Colonic mucosa (tissue), 4 donors: ENCODE measurements at places on chromosomes 2 and 18. TPM values are rescaled to one million over a fixed set of nuclear protein-coding genes. Genes with fewer than 3 reads are reported as not detected.

DNA sequence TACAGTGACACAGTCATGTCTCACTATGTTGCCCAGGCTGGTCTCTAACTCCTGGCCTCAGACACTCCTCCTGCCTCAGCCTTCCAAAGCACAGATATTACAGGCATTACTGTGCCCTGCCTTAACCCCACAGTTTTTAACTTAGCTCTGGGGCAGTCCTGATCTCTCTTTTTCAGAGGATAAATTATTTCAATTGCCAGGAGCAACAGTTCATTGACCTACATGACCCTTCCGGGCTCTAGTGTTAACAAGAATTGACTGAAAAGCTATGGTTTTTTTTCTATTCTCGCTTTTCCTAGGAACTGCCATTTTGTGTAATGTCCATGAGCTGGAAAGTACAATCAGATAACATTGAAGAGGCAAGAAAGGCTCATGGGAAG, 92.8 kb downstream of the HNRNPLL start:
- H3K4me3 ChIP-seq = no peak overlapping the region
- H3K27ac ChIP-seq = no peak overlapping the region
- H3K27me3 ChIP-seq = no peaks in the 10 kb centered on the region

GRCh38 chr2:85853499-85854165, 35.2 kb downstream of the ST3GAL5 start:
- H3K4me3 ChIP-seq = no peak overlapping the region
- H3K27ac ChIP-seq = peak overlapping the region; percentile 71
- H3K36me3 ChIP-seq = no peaks in the 10 kb centered on the region
- DNase-seq = no peak
- no peaks in the 10 kb centered on the region for H3K4me1 ChIP-seq
- H3K27me3 ChIP-seq = no peaks in the 10 kb centered on the region

- no peak overlapping the region for H3K4me3 ChIP-seq
- DNase-seq = no peak
- no peaks in the 10 kb centered on the region for H3K36me3 ChIP-seq
These were observed 176.7 kb downstream of the NRP2 start for GRCh38 chr2:205858881-205859441.

GRCh38 chr2:232787806-232788205, 11.4 kb upstream of the KCNJ13 start:
- no peak overlapping the region for H3K27ac ChIP-seq
- no peak for DNase-seq
- H3K4me1 ChIP-seq = no peaks in the 10 kb centered on the region
- no peak overlapping the region for H3K4me3 ChIP-seq

DNA sequence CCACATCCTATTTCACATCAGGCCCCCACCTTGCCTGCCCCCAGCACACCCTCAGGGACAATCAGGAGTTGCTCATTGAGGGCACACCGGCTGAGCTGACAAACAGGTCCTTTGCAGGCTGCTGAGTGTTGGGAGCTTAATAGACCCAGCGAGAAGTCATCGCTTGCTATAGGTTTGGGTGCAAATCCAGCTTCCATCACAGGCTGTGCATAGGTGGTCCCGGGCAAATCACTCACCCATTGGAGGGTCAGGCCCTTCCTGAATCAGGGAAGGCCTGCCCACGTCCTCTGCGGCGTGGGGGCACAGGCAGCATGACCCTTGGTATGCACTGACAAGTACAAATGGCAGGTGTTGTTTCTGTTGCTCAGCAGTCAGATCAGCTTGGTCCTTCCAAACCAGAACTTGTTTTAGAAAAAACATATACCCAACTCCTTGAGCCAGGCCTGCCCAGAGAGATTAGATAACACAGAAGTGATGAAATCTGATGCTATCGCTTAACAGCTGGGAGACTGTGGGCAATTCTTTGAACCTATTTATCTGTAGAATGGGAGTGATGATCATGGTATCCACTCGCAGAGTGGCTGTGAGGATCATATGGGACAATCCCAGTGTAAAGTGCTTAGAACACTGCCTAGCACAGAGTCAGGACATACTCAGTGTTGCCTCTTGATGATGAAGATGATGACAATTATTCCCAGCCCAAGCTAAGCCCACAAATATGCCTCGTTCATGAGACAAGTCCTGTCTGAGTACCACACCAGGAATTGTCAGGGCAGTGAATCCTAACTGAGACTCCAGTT, 34.9 kb downstream of the SMAD7 start:
- H3K36me3 ChIP-seq = no peaks in the 10 kb centered on the region
- no peaks in the 10 kb centered on the region for H3K4me1 ChIP-seq
- H3K27ac ChIP-seq = no peak overlapping the region
- no peak for DNase-seq
- no peaks in the 10 kb centered on the region for H3K27me3 ChIP-seq
- H3K4me3 ChIP-seq = no peak overlapping the region

GRCh38 chr2:217941339-217941738, 61.5 kb downstream of the TNS1 start:
- H3K4me3 ChIP-seq = peak overlapping the region; percentile 29
- DNase-seq = no peak
- H3K36me3 ChIP-seq = no peaks in the 10 kb centered on the region
- H3K27ac ChIP-seq = peak overlapping the region; percentile 50
- no peaks in the 10 kb centered on the region for H3K4me1 ChIP-seq
- no peaks in the 10 kb centered on the region for H3K27me3 ChIP-seq

- no peak for DNase-seq
- H3K36me3 ChIP-seq = no peaks in the 10 kb centered on the region
- peaks cover 3% of the 10 kb centered on the region for H3K4me1 ChIP-seq
- H3K4me3 ChIP-seq = no peak overlapping the region
- H3K27ac ChIP-seq = no peak overlapping the region
These were observed 102.3 kb upstream of the CD302 start for GRCh38 chr2:159900343-159900742.

DNA sequence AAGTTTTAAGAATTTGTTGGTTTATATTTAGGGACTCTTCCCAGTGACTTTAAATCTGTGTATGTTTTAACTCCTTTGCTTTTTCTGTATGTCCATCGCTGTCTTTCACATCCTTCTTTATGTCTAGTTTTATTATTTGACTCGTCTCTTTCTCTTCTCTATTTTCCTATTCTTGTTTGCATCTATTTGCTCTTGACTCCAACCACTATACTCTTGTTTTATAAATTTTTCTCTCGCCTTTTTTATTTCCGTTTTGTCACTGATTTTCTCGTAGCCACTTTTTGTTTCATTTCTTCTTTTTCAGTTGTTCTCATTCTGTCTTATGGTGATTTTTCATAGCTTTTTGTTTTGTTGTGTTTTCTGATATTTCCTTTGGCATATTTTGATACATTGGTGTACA, 170.5 kb upstream of the NETO1 start:
- no peak overlapping the region for H3K4me3 ChIP-seq
- no peaks in the 10 kb centered on the region for H3K4me1 ChIP-seq
- H3K27me3 ChIP-seq = no peaks in the 10 kb centered on the region
- no peaks in the 10 kb centered on the region for H3K36me3 ChIP-seq
- no peak for DNase-seq

DNA sequence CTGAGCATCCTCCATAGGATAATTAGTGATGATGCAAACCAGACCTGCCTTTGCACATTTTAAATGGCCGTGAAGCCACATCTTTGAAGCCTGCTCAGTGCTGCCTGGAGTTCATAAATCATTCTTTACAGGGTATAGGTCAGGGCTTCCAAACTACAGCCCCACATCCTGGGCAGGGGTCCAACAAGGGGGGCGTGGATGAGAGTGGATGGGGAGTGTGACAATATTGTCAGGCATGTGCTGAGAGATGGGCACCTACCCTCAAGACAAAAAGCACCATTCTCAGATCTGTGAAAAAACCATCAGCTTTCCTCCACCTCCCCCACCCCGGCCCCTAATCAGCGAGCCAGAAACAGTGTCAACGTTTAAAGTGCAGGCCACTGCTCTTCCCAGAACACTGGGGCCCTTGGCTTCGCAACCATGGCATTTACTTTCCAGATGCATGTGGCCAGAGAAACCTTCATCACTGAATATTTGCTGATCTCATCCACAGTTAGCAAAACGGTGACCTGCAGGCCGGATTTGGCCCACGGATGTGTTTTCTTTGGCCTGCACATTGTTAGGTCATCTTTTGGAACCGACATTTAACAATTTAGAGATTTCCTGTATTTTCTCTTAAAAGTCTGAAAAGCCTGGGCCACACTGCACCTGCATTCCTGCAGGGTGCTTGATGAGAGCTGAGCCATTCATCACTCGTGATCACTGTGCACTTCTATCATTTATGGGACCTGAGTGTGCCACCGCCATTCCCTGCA, 130.7 kb downstream of the ANKRD44 start:
- no peak overlapping the region for H3K4me3 ChIP-seq
- H3K27ac ChIP-seq = no peak overlapping the region
- H3K36me3 ChIP-seq = no peaks in the 10 kb centered on the region

GRCh38 chr2:235964787-235965390, 203.3 kb downstream of the GBX2 start:
- H3K27me3 ChIP-seq = no peaks in the 10 kb centered on the region
- H3K4me1 ChIP-seq = no peaks in the 10 kb centered on the region
- no peaks in the 10 kb centered on the region for H3K36me3 ChIP-seq
- DNase-seq = no peak

- H3K27ac ChIP-seq = no peak overlapping the region
- no peaks in the 10 kb centered on the region for H3K27me3 ChIP-seq
These were observed 82.1 kb downstream of the HS1BP3 start for GRCh38 chr2:20568501-20569463.

The COBLL1 gene
- 23.9 TPM for total RNA-seq

The ID2 gene
- total RNA-seq = 100.0 TPM

The PAX3 gene
- not detected for total RNA-seq
